Breast epithelium (tissue), 4 donors: ENCODE measurements at places on chromosomes 4 and X. TPM values are rescaled to one million over a fixed set of nuclear protein-coding genes. Genes with fewer than 3 reads are reported as not detected.

DNA sequence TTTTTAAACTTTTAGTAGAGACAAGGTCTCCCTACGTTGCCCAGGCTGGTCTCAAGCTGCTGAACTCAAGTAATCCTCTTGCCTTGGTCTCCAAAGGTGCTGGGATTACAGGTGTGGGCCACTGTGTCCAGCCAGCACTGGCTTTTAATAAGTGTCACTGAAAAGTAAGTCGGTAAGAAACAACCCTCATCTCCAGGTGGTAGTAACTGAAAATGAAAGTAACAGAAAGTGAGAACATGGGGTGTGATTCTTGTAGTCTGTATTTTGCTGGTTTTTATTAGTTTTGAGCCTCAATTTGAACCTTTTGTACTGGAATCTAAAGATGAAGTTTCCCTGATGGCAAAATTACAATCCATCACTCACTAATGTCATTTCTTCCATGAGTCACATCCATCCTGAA, 238.1 kb upstream of the AGA start:
- no peak for DNase-seq

The NAP1L3 gene
- total RNA-seq = 3.0 TPM

The MAGEC1 gene
- not detected for total RNA-seq

DNA sequence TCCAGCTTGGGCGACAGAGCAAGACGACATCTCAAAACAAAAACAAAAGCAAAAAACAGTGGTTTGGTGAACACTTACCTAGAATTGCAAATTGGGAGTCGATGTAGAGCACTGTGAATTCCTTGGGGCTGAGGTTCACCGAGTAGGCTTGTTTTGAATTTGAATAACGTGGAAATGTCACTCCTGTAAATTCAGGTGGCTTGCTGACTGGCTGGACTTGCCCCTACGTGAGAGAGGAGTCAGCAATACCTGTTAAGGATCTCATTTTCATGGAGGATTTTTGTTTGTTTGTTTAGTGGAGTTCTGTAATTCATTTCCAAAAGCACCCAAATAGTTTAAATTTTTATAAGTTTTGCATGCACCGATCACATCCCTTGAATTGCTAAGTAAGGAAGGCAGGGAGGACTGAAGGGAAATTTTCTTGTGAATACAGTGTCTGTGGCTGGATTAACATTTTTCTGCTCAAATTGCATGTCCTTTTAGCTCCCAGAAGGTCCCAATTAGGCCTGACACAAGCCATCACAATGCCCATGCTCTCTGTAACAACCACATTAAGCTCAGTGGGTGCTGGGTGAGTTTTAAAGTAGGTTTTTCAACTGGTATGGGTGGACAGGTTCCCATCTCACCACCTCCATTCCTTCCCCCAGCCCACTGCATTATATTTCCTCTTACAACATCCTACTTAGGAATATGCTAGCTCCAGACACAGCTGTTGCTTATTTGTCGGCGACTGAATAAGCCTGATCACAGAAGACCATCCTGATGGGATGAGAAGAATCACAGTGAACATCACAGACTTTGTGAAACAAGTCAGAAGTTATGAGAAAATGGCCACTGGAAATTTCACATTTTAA, 58.5 kb upstream of the TTC29 start:
- DNase-seq = no peak
- no peaks in the 10 kb centered on the region for H3K4me1 ChIP-seq
- H3K4me3 ChIP-seq = no peak overlapping the region

GRCh38 chr4:81599742-81600380, 128.2 kb upstream of the RASGEF1B start:
- no peaks in the 10 kb centered on the region for H3K27me3 ChIP-seq
- H3K4me1 ChIP-seq = no peaks in the 10 kb centered on the region
- no peak for DNase-seq
- H3K36me3 ChIP-seq = no peaks in the 10 kb centered on the region
- H3K4me3 ChIP-seq = no peak overlapping the region

DNA sequence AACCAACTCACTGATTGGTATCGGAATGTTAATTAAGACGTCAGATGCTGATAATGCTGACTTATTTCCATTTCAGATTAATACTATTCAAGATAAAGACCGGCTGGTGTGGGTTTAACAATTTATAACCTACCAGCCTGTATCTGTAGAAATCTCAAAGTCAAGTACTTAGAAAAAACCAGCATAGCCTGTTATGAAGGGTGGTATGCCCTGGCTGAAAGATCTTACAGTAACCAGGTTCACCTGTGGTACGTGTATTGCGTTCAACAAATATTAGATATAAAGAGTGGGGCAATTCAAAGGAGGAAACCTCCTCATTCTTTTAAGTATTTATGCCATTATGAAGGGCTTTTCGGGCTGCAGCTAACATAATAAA, 240.8 kb upstream of the ANXA3 start:
- DNase-seq = no peak
- H3K27ac ChIP-seq = no peak overlapping the region
- H3K4me3 ChIP-seq = no peak overlapping the region

The EGF gene
- 12.5 TPM for total RNA-seq

The TMSB15C gene
- 4.1 TPM for total RNA-seq
